RKO (cell line): ENCODE measurements at places on chromosomes 1 and 21.

DNA sequence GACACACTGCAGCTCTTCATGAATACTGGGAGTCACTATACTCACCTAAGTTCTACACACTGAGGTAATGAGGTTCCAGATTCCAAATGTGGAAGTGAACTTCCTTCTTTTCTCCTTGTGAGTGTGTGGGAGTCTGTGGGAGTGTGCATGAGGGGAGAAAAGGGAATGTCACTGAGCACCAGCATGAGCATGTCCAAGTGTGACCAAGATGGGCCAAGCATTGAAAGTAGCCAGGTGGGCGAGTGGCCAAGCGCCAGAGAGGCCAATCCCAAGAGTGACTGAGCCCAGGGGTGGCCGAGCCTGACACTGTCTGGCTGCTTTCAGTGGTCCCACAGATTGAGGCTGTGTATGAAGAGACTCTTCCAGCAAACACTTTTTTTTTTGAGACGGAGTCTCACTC lies 132.3 kb downstream of the HLCS start:
- no peak for DNase-seq

DNA sequence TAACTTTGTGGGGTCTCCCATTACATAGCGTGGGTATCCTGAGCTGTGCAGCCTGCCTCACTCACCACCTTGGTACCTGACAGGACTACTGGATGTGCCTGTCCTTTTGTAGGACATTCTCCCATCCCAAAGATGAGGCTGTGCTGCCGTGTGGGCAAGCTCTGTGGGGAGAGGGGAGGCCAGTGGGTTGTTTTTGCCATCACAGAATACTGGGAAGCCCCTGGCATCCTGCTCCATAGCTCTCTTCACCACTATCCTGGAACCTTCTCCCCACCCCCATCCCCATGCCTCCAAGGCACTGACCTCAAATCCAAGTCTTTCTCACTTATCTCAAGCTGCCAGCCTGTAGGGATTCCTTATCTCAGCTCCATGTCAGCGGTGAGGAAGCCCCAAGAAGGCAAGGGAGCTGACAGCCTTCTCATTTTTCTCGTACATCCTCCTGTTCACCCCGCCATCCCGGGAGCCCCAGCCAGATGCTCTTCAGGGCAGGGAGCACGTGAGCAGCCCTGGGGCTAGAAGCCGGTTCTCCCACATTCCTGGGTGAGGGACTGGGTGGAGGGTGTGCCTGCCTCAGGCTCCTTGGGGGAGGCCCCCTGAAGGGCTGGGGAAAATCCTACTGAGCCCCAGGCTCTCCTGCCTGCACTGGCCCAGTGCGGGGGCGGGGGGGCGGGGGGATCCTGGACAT lies 2.4 kb upstream of the ELF3 start:
- DNase-seq, result no peak

GRCh38 chr1:2137257-2138121 lies 57.1 kb downstream of the FAAP20 start:
- DNase-seq, result no peak

DNA sequence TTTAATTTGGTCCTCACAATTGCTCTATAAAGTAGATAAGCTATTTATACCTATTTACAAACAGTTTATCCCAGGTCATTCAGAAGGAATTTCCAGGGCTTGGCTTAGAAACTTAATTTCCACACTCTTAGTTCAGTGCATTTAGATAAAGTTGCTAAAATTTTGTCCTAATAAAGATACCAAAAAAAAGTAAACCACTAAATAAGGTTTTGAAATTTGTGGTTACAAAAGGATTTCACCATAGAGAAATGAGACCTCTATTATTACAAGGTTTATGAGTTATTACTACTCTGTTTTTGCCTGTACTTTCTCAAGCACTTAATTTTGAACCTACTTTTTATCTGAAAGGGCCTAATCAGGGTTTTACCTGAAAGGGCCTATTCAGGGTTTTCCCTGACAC lies 22.4 kb downstream of the PTPN22 start:
- DNase-seq, result no peak

DNA sequence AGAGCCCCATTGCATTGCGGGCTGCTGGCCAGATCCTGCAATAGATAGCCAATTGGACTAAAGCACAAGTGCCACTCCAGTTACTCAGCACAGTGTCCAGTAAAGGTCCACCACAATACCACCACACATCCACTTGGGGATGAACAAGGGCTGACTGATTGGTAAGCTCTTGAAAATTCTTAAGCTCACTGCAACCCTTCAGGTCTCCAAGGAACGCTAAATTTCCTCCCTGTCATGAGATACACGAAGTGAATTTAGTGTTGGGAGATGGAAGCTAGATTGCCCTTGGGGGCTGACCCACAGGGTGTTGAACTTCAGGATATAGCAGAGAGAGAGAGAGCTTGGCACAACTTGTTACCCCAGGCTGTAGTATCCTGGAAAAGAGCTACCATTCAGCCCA lies 9.8 kb upstream of the AADACL3 start:
- no peak for DNase-seq

DNA sequence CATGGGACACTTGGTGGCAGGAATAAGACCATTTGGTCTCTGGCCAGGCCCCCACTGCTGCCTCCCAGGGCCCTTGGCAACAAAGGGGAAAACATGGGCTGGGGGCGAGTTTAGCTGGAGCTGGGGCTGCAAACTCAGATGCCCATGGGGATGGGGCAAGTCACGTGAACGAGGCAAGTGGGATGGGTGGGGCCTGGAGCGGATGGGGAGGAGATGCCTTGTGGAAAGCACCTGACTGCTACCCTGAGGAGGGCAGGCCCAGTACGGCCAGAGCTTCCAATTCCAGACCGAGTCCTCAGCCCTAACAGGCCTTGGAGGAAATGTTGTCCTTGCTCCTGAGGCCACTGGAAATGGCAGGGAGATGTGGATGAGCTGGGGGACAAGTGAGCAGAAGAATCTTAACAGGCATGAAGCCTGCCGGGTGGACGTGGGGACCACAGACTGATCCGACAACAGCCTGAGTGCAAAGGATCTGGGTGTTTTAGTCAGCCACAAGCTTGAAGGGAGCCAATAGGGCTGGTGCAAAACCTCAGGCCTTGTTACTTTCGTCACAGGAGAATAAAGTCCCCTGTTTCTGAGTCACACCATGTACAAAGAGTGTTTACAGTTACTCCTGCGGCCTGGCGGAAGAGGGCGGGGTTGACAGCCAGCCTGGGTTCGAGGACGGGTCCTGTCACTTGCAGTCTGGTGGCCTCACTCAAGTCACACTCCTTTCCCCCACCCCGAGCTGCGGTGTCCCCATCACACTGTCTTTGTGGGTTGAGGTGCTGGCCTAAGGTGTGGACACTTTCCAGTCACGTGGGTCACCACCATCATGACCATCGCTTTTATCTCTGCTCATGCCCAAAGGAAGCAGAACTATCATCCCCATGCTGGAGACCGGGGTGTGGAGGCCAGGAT lies 19.1 kb downstream of the RUNX3 start:
- no peak for DNase-seq

GRCh38 chr1:38827318-38827717 lies 32.3 kb downstream of the RRAGC start:
- no peak for DNase-seq

DNA sequence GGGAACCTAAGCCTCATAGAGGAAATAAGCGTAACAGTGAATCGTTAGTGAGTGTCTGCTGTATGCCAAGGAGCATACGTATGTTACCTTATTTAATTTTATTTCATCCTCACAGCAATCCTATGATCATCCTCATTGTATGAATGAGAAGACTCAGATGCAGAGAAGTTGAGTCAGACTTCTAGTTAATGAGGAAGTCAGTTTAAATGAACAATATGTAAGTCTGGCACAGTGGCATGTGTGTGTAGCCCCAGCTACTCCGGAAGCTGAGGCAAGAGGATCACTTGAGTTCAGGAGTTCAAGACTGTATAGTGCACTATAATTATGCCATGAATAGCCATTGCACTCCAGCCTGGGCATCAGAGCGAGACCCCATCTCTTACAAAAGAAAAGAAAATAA lies 148.0 kb downstream of the ZZZ3 start:
- DNase-seq, result peak; percentile 57

DNA sequence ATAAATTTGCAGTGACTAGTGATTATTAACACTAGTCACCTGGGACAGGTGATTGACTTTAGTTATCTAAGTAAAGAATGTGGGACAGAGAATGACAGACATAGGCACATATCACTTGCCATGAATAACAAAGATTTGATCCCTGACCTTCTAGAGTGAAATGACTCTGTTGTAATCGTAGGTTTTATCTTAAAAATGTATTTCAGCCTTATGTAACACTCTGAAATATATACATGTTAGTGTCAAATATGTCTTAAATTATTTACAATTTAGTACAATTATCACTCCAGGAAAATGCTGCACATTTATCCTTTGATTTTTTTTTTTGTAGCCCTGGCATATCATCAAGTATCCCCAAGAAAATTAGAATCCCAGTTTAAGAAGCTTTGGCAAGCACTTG lies 186.4 kb upstream of the PTGFR start:
- no peak for DNase-seq

GRCh38 chr1:15328351-15329103 lies 81.2 kb upstream of the EFHD2 start:
- DNase-seq, result no peak

GRCh38 chr21:38295997-38296764 lies 39.4 kb downstream of the KCNJ15 start:
- DNase-seq, result no peak

- DNase-seq, result no peak
Observed at GRCh38 chr1:26972390-26972789, 12.1 kb upstream of the KDF1 start.

DNA sequence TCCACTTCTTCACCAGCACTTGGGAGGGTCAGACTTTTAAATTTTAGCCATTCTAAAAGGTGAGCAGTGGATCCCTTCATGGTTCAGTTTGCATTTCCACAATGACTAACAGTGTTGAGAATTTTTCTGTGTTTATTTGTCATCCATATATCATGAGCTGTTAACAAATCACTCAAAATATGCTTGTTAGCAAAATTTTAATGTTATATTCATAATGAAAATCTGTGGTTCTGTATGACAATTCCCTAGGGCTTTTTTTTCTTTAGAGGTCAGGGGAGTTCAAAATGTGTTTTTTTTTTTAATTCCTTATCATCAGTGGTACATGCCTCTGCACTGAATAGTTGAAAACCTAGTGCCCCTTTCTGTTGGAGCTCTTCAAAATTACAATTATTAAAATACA lies 682.2 kb upstream of the ADGRL2 start:
- no peak for DNase-seq

- no peak for DNase-seq
Observed at GRCh38 chr1:229121845-229122436, 149.0 kb upstream of the RAB4A start.

- DNase-seq, result no peak
Observed at GRCh38 chr1:206703661-206704060, 19.0 kb downstream of the MAPKAPK2 start.

GRCh38 chr1:216528816-216529215 lies 105.6 kb upstream of the USH2A start:
- DNase-seq, result no peak

DNA sequence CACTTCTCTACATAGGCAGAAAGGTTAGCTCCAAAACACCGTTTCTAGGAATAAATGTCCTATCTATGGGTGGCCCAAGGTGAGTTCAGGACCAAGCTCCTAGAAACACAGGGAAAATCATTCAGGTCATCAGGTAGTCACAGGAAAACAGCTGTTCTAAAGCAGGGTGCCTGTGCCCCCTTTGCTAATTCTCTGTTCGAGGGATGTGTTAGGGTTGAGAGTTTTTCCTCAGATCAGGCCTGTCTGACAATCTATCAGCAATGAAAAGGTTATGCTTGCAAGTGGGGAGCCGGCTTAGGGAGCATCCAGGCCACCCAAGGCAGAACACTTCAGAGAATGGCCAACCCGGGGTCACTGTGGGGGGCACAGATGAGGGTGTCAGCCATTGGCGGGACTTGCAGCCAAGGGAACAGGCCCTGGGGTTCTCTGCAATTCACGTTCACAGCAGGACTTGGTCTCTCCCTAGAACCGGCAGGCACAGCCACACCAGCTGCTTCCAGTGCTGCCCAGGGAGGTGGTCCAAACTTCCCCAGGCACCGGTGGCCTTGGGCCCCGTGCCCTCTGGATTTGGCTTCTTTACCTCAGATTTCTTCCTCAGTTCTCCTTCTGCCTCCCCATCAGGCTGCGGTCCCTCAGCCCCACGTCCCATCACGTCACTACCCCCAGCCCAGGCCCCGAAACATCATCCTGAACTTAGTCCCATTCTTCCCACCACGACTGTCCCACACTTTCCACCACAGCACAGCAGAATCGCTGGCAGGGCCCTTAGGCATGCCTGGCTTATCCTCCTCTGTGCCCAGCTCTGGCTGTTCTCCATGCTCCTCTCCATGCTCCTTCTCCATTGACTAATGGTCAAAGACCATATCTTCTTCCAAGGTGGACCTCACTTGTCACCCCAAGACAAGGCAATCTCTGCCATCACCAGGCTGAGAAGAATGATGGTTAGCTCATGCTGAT lies 11.0 kb downstream of the CD2 start:
- DNase-seq, result no peak

DNA sequence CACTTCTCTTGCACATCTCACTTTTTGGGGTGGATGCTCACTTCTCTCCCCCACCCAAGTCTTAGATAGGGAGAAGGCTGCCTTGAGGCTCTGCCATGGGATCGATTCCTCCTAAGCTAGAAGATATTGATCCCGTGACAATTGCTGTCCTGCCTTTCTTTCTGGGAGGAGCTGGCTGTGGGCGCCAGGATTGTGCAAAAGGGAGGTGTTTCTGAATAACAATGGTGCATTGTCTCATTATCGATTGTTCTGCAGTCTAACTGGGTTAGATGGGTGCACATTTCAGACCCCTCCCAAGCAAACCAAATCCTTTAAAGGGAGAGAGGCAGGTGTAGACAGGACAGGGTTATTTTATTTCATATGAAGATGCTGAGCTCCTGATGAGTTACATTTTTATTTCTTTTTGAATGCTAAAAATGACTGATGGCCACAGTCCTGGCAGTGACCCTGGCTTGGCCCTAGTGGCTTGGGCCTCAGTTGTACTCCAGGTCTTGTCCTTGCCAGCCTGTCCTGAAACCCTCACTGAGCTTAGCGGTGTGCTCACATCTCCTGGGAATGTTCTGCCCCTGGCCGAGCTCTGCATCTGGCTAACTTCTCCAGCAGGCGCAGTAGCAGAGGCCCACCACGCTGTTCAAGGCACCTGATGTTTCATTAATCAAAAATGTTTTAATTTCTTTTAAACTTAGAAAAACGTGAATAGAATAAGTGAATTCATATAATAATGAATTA lies 99.0 kb upstream of the KAZN start:
- no peak for DNase-seq

GRCh38 chr21:16709866-16710550 lies 802.8 kb upstream of the CXADR start:
- no peak for DNase-seq
